ENCODE measurements at places on chromosomes 12 and 14. TPM values are rescaled to one million over a fixed set of nuclear protein-coding genes. Genes with fewer than 3 reads are reported as not detected.

DNA sequence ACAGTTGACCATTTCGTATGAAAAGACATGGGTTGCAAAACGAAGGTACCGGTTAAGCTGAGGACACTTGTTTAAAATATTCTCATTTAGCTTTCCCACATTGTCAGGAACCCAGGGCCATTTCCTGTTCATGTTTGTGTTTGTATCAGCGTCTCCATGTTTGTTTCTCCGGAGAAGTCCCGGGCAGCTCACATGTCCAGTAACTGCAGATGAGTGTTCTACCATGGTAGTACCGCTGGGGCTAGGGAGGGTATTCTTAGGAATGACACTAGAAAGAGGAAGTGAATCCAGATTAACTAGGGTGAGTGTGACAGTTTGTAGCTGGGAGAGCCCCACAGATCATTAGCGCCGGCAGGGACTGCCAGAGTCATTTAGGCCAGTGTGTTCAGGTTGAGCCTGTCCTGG is 50.0 kb upstream of the EVL start:
- no peak for DNase-seq

SMOC1 gene
- not detected for total RNA-seq

GRCh38 chr12:93944201-93944600 is 204.2 kb upstream of the PLXNC1 start:
- no peak for DNase-seq

GRCh38 chr12:32398181-32398580 is 1.2 kb upstream of the FGD4 start:
- DNase-seq, result no peak

DNA sequence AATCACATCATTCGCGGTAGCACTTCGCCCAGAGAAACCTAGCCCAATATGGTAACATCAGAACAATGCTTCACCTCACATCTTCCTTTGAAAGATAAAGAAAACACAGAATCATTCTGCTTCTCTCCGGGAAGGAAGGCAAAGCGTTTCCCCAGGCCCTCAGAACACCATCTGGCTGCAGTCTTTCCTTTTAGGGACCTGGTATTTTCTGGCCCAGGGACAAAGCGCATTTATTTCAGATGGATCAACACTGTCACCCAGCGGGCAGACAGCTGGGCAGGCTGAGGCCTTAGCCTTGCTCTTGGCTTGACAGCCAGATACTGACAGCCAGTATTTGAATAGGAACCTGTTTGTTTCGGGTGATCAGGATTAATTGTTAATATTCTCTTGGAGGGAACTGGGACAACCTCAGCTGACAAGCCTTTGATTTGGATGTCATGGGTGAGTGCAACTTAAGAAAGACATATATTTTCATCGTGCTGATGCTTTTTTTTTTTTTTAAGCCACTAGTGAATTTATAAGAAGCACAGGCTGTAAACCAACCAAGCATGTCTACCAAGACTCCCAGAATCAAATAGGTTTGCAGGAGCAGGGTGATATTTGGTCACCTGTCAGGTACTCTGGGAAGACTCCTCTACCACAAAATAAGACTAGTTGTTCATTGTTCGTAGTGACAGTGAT is 118.9 kb downstream of the VEZT start:
- DNase-seq, result peak; percentile 98

MYO1A gene
- 1.6 TPM for total RNA-seq

EIF2S3B gene
- total RNA-seq, result 3.3 TPM

DNA sequence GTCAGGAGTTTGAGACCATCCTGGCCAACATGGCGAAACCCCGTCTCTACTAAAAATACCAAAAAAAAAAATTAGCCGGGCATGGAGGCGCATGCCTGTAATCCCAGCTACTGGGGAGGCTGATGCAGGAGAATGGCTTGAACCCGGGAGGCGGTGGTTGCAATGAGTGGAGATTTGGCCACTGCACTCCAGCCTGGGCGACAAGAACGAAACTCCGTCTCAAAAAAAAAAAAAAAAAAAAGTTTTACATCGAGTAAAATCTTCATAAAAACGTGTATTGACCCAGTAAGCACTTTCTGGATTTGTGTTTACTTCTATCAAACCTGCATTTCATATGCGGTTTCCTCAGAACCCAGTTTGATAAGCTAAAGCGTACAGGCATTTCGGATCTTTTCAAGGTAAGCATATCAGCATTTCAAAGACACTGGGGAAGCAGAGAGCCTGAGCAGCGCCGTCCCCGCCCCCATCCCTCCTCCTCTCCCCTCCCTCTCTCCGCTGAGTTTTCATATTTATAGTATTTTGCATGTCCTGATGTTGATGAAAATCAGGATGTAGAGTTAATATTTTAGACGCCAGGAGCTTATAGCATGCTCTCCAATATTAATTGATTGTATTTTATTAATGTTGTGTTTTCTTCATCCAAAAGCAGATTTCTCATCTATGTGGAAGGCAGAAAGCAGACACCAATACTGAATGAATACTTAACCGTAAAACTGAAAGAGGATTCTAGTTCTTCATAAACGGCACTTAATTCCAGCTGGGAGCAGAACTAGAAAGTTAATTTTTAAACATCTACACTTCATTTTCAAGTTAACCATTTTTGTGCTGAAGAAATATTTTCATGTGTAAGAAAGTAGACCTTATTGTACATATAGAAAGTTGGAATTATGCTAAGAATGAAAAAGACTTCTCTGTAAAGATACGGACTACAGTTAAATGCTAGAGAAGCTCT is 9.2 kb upstream of the HIP1R start:
- DNase-seq, result no peak

GRCh38 chr14:36279306-36280190 is 40.9 kb downstream of the MBIP start:
- DNase-seq, result no peak

DNA sequence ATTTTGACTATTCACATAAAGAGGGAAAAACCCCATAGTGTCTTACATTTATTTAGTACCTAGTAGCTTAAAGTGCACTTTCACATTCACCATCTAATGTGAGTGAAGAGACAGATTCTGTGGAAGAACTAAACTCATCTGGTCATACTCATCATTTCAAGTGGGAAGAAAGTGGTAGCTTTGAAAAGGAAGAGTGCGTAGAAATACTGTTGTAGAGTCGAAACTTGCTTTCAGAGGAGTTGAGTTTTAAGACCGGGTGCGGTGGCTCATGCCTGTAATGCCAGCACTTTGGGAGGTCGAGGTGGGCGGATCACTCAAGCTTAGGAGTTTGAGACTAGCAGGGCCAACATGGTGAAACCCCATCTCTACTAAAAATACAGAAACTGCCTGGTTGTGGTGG is 222.2 kb downstream of the ERC1 start:
- no peak for DNase-seq

IAPP gene
- total RNA-seq, result not detected

- DNase-seq, result no peak
Observed at GRCh38 chr14:71665157-71665556, 267.1 kb upstream of the RGS6 start.

GRCh38 chr12:52956987-52957386 is 8.1 kb downstream of the KRT18 start:
- peak; percentile 46 for DNase-seq

DNA sequence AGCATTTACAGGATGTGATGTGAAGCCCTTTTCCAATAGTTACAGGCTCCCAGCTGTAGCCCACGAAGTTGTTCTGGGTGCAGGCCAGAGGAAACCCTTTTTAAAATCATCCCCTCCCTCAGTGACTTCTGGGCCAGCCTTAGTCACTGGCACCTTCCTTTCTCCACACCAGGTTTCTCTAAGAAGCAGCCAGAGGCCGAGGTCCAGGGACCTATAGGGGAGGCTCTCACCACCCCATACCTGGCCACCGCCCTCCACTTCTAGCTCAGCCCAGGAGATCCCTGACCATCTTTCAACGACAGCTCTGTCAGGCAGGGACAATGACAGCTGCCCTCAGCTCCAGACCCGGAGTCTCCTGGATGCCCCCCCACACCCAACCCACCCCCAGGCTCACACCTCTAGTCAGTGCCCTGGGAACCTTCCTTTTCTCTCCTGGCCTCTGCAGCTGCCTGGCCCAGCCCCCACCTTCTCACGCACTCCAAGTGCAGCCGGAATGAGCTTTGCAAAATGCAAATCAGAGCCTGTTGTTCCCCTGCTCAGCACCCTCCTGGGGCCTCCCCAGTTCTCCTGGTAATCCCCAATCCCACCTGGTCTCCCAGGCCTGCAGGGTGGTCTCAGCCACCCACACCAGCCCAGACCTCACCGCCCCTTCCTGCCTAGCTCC is 46.7 kb downstream of the TESC start:
- no peak for DNase-seq

MSI1 gene
- total RNA-seq, result 24.6 TPM

DNA sequence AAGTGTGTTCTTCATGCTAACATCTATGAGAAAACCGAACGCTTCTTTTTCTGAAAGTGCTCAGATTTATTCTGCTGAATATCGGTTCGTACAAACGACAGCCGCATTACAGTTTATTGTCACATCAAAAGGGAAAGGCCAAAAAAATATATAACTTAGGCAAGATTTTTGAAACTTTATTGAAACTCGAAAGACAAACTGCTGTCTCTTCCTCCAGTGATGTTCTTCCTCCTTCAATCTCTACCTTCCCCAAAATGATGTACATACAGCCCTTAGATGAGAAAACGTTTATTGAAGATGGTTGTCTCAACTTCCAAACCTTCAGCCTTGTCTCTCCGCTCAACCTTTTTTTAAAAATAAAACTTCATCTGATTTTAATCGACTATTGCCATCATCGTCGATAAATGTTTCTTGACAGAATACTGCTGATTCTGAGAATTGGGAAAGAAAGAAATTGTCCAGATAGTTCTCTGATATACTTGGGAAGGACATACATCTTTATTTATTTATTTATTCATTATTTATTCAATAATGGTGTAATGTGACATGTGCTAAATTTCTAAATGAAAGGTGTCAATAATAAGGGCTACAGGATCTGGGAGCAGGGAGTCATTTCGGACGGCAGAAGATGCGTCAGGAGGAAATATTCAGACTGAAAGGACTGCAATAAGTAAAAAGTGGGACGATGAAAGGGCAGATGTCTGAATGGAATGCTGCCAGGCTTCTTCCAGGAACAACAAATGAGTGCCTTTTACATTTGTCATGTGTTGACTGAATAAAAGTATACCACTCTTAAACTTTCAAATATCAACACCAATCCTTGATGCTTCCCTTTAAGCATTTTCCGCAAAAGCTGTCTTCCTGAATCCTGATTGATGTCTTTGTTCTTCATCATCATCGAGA is 817 bp upstream of the MDM1 start:
- DNase-seq, result no peak

DNA sequence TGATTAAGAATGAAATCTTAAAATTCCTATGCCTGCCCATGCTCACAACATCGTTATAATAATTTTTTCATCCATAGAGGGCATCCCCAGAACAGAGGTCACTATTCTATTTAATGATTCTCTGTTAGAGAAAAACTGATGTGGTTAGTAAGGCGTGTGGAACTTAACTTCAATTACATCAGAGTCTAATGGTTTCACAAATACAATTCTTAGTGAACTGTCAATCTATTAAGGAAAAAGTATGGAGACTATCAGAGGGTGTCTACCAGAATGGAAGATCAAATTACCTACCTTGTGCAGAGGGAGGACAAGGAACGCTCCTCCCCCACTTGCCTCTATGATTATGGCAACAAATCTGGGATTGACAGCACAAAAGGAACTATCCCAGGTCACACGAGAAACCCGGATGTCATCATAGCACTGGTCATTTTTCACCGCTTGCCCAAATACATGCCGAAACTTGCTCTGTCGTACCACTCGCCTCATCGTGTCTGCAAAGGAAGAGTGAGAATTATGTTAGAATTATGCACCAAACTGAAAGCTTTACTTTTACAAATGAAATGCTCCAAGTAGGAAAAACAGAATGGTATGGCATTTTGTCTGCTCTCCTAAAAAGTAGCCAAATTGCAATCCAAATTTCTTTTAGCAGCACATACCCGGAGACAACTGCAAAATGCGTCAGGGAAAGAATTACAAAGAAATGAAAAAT is 30.3 kb downstream of the CORO1C start:
- DNase-seq, result no peak

DNA sequence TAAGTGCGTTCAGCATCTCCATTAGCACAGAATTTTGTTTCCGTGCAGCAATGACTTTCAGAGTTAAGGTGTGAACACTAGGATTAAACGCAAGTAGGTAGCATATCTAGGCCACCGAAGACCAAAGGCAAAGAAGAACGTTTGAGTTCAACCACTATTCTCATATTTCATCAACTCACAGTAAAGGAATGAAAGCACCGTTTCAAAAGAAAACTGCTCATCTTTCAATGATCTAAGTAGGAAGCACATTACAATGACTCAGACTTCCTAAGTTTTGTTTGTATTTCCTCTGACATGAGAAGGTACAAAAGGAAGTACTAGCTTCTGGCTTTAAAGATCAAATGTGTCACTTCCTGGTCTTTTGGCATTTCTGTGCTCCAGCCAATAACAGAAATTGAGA is 57.6 kb downstream of the ACADS start:
- no peak for DNase-seq

DNA sequence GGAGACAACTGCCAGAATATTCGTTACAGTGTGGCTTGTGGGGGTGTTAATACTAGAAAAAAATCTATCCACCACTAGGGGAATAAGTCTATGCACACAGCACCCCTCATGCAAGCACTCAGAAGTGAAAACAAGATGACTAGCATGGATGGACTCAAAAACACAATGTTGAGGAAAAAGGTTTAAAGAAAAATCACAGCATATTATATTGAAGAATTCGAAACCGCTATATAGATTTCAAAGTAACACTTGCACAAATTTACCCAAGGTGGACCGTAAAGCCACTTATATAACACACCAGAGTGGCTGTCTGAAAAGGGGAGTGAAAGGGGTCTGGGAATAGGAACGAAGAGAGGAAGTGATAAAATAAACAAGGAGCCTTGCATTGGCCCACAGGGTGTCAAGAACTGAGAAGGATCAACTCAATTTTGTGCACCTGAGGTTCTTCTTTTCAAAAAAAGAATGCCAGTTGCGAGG is 544 bp downstream of the ABCD4 start:
- peak; percentile 64 for DNase-seq

DNA sequence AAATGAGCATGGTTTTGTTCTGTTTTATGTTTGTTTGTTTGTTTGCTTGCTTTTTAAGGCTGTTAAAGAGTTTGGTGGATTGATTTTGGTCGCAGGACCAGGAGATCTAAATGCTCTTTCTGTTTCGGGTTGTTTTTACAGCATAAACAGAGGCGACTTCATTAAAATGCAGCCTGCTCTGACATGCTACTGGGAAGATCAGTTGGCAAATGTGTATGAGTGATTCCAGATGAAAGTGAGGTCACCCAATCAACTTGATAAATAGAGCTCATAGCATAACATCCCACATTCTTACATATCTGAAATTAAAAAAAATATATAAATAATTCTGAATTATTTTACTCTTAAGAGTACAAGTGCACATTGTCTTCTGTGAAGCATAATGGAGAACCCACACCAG is 947.7 kb downstream of the GALC start:
- DNase-seq, result no peak

GRCh38 chr12:64674367-64674922 is 64.2 kb downstream of the RASSF3 start:
- no peak for DNase-seq

- DNase-seq, result no peak
Observed at GRCh38 chr12:57752668-57753000, 524 bp upstream of the CDK4 start.

DNA sequence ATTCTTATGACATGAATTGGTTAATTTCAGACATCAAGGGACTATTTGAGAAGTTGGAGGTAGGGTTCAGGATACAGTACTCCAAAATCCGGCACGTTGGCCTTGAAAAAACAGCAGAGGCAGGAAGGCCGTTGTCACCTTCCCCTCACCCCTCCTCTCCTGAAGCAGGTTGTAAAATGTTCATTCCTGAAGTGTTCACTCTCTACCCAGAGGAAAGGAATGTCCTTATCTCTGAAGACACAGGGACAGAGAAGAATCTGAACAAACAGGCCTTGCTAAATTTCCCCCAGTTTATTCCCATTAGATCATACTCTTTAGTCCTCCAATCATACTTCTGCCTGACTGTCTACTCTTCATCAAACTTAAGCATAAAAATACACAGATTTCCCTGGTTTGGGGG is 313.6 kb downstream of the ZFP36L1 start:
- no peak for DNase-seq
